ENCODE measurements at places on chromosomes 6 and 20. TPM values are rescaled to one million over a fixed set of nuclear protein-coding genes. Genes with fewer than 3 reads are reported as not detected.

ASIP gene
- not detected for polyA plus RNA-seq

PRDM13 gene
- not detected for polyA plus RNA-seq

SLC35F1 gene
- polyA plus RNA-seq = not detected

LY86 gene
- 7.0 TPM for polyA plus RNA-seq

- no peak for DNase-seq
Observed at GRCh38 chr20:51700809-51701285, 67.3 kb downstream of the ATP9A start.
